A549 treated with DMSO at 1 μM for 4 hours (cell line): ENCODE measurements at places on chromosomes 2 and 18. TPM values are rescaled to one million over a fixed set of nuclear protein-coding genes. Genes with fewer than 3 reads are reported as not detected.

Gene ARL6IP6
- 18.9 to 27.4 TPM (median 22.0 TPM) in 5 replicates for total RNA-seq

Gene LINC00305
- total RNA-seq: not detected in 5 replicates

Gene OXER1
- not detected in 5 replicates for total RNA-seq

Gene UGT1A3
- 0.06 to 0.16 TPM (median 0.13 TPM) in 4 of 5 replicates, not detected in the other for total RNA-seq

Gene LYG1
- total RNA-seq: 0.49 to 2.6 TPM (median 1.6 TPM) in 5 replicates

Gene GREB1
- 2.4 to 3.7 TPM (median 3.2 TPM) in 5 replicates for total RNA-seq

Gene DPYSL5
- total RNA-seq: 3.5 to 6.4 TPM (median 4.5 TPM) in 5 replicates

Gene LIMS3
- not detected in 5 replicates for total RNA-seq

Gene TMEFF2
- 0.19 to 0.36 TPM (median 0.27 TPM) in 5 replicates for total RNA-seq

Gene DAW1
- total RNA-seq: 1.6 to 2.7 TPM (median 1.7 TPM) in 5 replicates

Gene CFAP221
- 0.17 to 0.47 TPM (median 0.33 TPM) in 5 replicates for total RNA-seq

Gene WDSUB1
- total RNA-seq: 6.1 to 8.8 TPM (median 7.7 TPM) in 5 replicates

Gene EVX2
- not detected in 5 replicates for total RNA-seq

Gene CDH7
- total RNA-seq: 0.02 to 0.07 TPM (median 0.03 TPM) in 3 of 5 replicates, not detected in the others

Gene DUSP2
- 0.20 to 0.57 TPM (median 0.51 TPM) in 5 replicates for total RNA-seq

Gene SNED1
- 0.38 to 0.65 TPM (median 0.48 TPM) in 5 replicates for total RNA-seq

Gene TUBA4B
- total RNA-seq: 0.26 to 0.46 TPM (median 0.31 TPM) in 5 replicates

Gene CNDP1
- total RNA-seq: not detected in 5 replicates

Gene L3MBTL4
- total RNA-seq: 0.07 to 0.08 TPM in 2 of 5 replicates, not detected in the others

Gene PTCD3
- 56.1 to 96.5 TPM (median 78.1 TPM) in 5 replicates for total RNA-seq

Gene SCN2A
- total RNA-seq: 0.11 TPM in 1 of 5 replicates, not detected in the others

Gene EFEMP1
- 30.5 to 51.4 TPM (median 45.1 TPM) in 5 replicates for total RNA-seq

Gene CCDC141
- not detected in 5 replicates for total RNA-seq

Gene PLEKHA3
- total RNA-seq: 11.1 to 23.9 TPM (median 18.3 TPM) in 5 replicates

Gene RGPD3
- total RNA-seq: 0.12 to 0.28 TPM (median 0.16 TPM) in 5 replicates

Gene SERPINB7
- total RNA-seq: 1.5 to 2.9 TPM (median 2.9 TPM) in 5 replicates

Gene NIF3L1
- 35.9 to 46.2 TPM (median 43.4 TPM) in 5 replicates for total RNA-seq

Gene TNFAIP6
- 1.4 to 3.0 TPM (median 2.1 TPM) in 5 replicates for total RNA-seq

Gene ALLC
- 0.05 TPM in 1 of 5 replicates, not detected in the others for total RNA-seq

Gene HOXD13
- 0.22 to 0.32 TPM (median 0.24 TPM) in 5 replicates for total RNA-seq

Gene ATOH8
- total RNA-seq: 3.6 to 7.1 TPM (median 4.5 TPM) in 5 replicates

Gene SERPINB8
- total RNA-seq: 8.8 to 15.1 TPM (median 12.2 TPM) in 5 replicates

Gene SLC4A5
- 0.18 to 0.41 TPM (median 0.28 TPM) in 5 replicates for total RNA-seq

Gene RAPGEF4
- 0.16 to 0.35 TPM (median 0.21 TPM) in 5 replicates for total RNA-seq

Gene PELI1
- 1.1 to 1.8 TPM (median 1.4 TPM) in 5 replicates for total RNA-seq

Gene IL1R1
- total RNA-seq: 19.9 to 34.5 TPM (median 28.6 TPM) in 5 replicates

Gene KIF1A
- total RNA-seq: 0.62 to 0.84 TPM (median 0.78 TPM) in 5 replicates

Gene PLB1
- total RNA-seq: 1.1 to 2.0 TPM (median 1.6 TPM) in 5 replicates

Gene SEC11C
- total RNA-seq: 53.1 to 67.2 TPM (median 59.3 TPM) in 5 replicates

Gene ITGA6
- total RNA-seq: 38.3 to 53.8 TPM (median 48.3 TPM) in 5 replicates

Gene DUSP19
- 0.41 to 1.1 TPM (median 0.61 TPM) in 5 replicates for total RNA-seq
